ENCODE measurements at places on chromosomes 5 and 9. TPM values are rescaled to one million over a fixed set of nuclear protein-coding genes. Genes with fewer than 3 reads are reported as not detected.

Gene BTNL8
- total RNA-seq = not detected

Gene LHX6
- total RNA-seq = 2.4 TPM

Gene MTX3
- total RNA-seq = 6.3 TPM

Gene ACOT12
- not detected for total RNA-seq

Gene HRH2
- total RNA-seq = 0.38 TPM

Gene STKLD1
- total RNA-seq = 1.2 TPM

Gene SOHLH1
- 0.12 TPM for total RNA-seq

Gene CCL27
- total RNA-seq = not detected

Gene IL3
- not detected for total RNA-seq

Gene TNFSF15
- total RNA-seq = 0.11 TPM

Gene CDH12
- not detected for total RNA-seq

Gene SMIM32
- not detected for total RNA-seq

Gene PCDHA9
- not detected for total RNA-seq

Gene MYOZ3
- total RNA-seq = not detected

Gene CARD9
- total RNA-seq = 0.90 TPM

Gene SHISAL2B
- total RNA-seq = not detected

Gene GDNF
- 0.03 TPM for total RNA-seq

Gene FST
- 1.7 TPM for total RNA-seq

Gene MTAP
- 8.5 TPM for total RNA-seq

Gene GRAMD2B
- 1.1 TPM for total RNA-seq

Gene PCDHB6
- total RNA-seq = 1.1 TPM

Gene LCN1
- total RNA-seq = 0.20 TPM

Gene ROPN1L
- 2.1 TPM for total RNA-seq

Gene NR2F1
- 4.3 TPM for total RNA-seq

Gene FIBCD1
- 12.1 TPM for total RNA-seq

Gene SPATA31A5
- not detected for total RNA-seq

Gene MAMDC2
- 0.16 TPM for total RNA-seq

Gene SAXO1
- total RNA-seq = not detected

Gene ROR2
- total RNA-seq = 1.3 TPM

Gene KIF3A
- 10.1 TPM for total RNA-seq

Gene FBP2
- total RNA-seq = 0.06 TPM

Gene FUT7
- 0.06 TPM for total RNA-seq

Gene DTWD2
- total RNA-seq = 1.2 TPM

Gene LRRC26
- total RNA-seq = 1.5 TPM

Gene GZMA
- not detected for total RNA-seq

Gene ESM1
- not detected for total RNA-seq

Gene NRARP
- total RNA-seq = 2.5 TPM

Gene HAPLN1
- not detected for total RNA-seq

Gene DDX4
- not detected for total RNA-seq

Gene ZDHHC11B
- total RNA-seq = 1.1 TPM

Gene FBXO38
- total RNA-seq = 19.4 TPM

Gene ZNF658
- total RNA-seq = 1.7 TPM
